CD4-positive, alpha-beta T cell treated with Interleukin-12 subunit alpha and Interleukin-12 subunit beta, for 1 hour (primary cell): ENCODE measurements at places on chromosomes 4 and X.

GRCh38 chr4:155582971-155583437 is 83.6 kb upstream of the GUCY1A1 start:
- peak; percentile 5 for DNase-seq

- DNase-seq: no peak
Observed at GRCh38 chr4:27016551-27016950, 155.9 kb downstream of the STIM2 start.

DNA sequence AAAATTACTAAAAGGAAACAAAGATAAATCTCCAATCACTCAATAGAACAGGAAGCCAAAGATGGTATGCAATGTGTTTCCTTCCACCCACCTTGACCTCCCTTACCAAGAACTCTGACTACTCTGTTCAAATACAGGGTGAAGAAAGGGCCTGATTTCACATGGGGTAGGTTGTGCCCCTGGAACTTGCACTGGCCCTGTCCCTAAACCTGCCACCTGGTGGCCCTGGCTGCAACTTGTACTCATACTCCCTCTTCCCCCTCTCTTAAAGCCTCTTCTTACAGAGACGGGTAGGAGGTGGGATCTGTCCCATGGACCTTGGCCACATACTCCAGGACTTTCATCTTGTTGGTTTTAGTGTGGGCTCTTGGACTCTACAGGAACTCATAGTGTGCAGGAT is 17.3 kb upstream of the TMEM185A start:
- DNase-seq: peak; percentile 6

DNA sequence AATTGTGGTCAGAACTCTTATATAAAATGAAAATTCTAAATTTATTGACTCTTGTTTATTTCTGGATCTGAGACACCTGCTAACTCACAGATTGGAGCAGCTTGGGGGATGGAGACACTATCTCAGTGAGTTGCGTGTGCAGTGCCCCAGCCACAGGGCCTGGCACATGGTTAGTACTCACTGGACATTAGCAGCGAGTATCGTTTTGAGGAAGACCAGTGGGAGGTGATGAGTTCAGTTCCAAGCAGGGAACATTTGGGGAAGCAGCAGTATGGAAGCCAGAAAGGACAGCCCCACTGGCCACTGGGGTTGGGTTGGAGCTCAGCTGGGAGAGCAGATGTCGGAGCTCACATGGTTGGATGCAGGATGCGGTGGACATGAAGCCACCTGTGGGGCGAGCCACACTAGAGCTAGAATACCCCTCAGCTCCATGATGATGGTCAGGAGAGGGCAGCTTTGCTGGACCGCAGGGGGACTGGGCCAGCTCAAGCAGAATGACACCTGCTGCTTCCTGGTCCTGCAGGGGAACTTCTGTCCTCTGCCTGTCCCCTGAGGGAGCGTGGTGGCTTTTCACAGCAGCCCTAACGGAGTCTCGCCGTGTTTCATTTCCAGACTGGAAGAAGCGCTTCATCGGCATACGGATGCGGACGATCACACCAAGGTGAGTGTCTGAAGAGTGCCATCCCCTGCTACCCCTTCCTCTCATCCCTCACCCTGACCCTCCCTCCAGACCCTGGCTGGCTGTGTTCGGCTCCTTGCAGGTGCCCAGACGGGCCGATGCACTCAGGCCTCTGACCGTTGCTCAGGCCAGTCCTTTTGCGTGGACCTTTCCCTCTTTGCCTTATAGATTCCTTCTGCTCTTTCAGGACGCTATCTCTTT is 32.5 kb downstream of the HTRA3 start:
- no peak for DNase-seq

DNA sequence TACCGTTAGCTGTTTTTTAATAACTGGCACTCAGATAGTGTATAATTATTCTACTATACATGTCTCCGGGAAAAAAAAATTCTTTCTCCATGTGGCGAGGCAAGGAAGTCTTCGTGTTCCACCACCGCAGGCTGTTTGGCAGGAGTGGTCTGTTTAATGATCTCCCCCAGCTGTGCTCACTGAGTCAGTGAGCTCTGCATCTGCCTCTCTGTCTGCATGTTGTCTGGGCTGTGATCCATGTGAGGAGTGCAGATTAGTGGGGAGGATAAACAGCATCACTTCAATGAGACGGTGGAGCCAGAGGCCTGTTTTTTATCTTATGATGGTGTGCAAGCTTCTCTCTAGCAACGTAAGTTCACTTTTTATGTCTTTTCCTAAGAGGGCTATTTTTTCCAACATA is 69.8 kb downstream of the RPS3A start:
- no peak for DNase-seq

DNA sequence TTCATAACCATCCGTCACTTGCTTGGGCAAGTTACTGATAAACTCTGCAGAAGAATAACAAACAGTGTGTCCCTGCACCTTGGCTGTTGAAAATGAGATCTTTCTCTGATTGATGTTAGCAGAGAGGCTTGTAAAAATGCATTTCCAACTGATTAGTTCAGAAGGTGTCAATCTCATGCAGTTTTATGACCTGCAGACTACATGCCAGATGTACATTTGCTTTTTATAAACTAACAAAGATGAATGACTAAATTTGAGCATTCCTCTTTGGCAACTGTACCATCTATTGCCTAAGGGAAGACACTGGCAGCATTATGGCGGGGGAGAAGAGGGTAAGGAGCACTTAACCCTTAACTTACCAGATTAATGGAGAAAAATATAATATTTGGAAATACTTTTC is 192.8 kb downstream of the DCTD start:
- no peak for DNase-seq

DNA sequence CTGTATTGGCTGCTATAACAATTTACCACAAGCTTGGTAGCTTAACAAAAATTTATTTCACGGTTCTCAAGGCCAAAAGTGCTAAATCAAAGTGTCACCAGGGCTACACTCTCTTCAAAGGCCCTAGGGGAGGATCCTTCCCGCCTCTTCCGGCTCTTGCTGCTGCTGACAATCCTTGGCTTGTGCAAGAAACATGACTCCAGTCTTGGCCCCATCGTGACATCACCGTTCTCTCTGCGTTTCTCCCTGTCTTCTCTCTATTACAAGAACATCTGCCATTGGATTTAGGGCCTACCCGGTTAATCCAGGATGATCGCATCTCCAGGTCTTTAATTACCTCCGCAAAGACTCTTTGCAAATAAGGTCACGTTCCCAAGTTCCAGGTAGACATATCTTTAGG is 10.4 kb upstream of the CLCN4 start:
- no peak for DNase-seq

GRCh38 chr4:115711575-115711974 is 598.2 kb upstream of the NDST4 start:
- DNase-seq: no peak

GRCh38 chr4:128775477-128775876 is 34.0 kb upstream of the JADE1 start:
- no peak for DNase-seq
